ENCODE measurements at places on chromosomes 4 and X.

DNA sequence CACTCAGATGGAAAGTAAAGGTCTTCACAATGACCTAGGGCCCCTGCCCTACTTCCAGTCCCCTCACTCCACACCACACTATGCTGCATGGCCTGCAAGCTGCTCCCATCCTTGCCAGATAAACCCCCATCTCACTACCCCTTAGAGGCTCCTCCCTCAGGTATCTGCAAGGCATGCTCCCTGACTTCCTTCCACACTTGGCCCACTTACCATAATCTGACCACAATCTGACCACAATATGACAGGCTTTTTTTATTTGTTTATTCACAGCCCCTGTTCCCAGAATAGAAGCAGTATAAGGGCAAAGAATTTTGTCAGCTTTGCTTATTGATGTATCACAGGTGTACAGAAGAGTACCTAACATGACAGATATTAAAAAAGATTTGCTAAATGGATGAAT is 124.7 kb downstream of the CAMK2D start:
- peak; percentile 93 for DNase-seq

GRCh38 chrX:41522081-41522480 is 74.9 kb downstream of the NYX start:
- no peak for DNase-seq

GRCh38 chr4:183300070-183300469 is 20.0 kb downstream of the CLDN22 start:
- DNase-seq, result peak; percentile 78

- no peak for DNase-seq
These were observed 84.8 kb downstream of the PHEX start for GRCh38 chrX:22116605-22117546.

GRCh38 chr4:15003401-15003890 is 1.2 kb downstream of the CPEB2 start:
- DNase-seq, result peak; percentile 37

- peak; percentile 21 for DNase-seq
These were observed 1653.3 kb upstream of the PCDH7 start for GRCh38 chr4:29066861-29067260.

- peak; percentile 81 for DNase-seq
These were observed 137.4 kb downstream of the NSUN7 start for GRCh38 chr4:40886931-40887763.

DNA sequence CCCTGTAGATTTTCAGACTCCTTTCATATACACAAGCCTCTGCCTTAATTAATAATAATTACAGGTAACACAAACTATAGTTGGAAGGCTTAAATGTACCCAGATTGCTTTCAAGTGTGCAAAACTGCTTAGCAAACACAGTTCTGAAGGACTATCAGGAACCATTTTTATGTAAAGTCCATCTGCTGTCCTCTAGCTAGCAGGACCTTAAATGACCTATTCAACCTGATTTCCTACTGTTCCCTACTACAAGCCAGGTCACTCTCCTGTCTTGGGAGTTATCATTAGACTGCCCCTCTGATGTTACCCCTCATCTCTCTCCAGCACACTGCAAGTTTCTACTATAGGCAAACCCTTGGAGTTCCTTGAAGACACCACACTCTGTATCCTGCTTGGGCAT is 157.3 kb downstream of the GBA3 start:
- no peak for DNase-seq

- no peak for DNase-seq
These were observed 41.1 kb upstream of the AFF2 start for GRCh38 chrX:148459343-148459742.

DNA sequence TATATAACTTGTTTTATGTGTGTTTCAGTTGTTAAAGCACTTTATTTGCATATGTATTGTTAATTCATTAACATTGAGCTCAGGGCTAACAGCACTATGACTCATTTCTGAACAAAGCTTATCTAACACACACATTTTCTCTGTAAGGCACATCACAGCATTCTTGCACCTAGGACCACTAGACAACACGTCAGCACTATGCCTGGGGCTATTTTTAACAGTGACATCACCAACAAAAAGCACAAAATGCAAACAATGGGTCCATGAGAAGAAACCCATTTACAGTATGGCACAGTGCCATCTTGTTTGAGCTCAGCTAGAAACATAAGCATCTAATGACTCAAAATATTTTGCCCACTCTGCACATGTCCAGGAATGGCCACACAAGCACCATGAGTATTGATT is 124.4 kb downstream of the RELL1 start:
- peak; percentile 5 for DNase-seq

DNA sequence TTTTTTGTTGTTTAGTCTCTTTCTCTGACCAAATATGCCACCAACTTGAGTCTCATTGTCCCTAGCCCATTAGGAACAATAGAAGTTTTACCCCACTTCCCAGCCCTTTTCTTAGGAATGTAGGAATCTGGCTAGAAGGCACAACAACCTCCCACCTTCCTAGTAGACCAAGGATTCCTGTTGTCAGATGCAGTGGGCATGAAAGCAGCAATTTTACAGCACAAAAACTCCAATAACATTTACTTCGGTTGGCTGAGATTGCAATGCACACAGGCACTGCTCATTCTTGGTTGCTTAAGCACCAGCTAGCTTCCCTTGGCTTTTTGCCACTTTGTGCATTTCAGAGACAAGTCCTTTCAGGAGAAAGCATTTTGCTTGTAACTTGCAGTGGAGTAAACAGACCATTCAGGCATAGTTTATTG is 312.8 kb downstream of the TENM3 start:
- peak; percentile 92 for DNase-seq

GRCh38 chrX:11666952-11667685 is 1.4 kb upstream of the ARHGAP6 start:
- no peak for DNase-seq

GRCh38 chr4:11966782-11967181 is 538.1 kb upstream of the HS3ST1 start:
- DNase-seq, result no peak

DNA sequence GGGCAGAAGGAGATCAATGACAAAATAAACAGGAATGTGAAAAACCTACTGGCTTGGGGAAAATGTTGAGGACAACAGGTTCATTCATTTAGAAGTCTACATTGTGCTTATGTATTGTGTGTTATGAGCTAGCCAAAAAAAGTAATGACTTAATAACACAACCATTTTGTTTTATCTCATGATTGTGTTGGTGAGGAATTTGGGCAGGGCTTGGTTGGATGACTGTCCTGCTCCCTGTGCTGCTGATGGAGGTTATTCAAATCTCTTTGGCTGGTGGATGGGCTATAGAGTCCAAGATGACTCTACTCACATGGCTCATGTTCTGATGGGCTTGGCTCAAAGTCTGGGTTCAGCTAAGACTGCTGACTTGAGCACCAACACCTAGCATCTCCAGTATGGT is 116.3 kb downstream of the HS3ST1 start:
- peak; percentile 0 for DNase-seq

DNA sequence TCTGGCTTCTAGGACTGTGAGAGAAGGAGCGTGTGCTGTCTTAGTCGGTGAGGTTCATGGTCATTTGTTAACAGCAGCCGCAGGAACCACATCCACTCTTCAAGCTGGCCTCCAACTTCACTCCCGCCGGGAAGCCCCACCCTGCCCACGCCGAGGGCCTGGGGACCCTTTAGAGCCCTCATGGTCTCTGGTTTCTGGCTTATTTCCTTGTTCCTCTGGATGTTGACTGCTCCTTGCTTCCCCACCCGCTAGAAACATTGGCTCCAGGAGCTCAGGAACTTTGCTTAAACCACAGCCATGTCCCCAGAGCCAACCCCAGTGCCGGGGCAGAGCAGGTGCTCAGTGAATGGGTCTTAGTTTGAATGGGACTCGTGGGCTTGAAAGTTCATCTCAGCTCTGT is 40.8 kb downstream of the HTRA3 start:
- DNase-seq, result no peak

DNA sequence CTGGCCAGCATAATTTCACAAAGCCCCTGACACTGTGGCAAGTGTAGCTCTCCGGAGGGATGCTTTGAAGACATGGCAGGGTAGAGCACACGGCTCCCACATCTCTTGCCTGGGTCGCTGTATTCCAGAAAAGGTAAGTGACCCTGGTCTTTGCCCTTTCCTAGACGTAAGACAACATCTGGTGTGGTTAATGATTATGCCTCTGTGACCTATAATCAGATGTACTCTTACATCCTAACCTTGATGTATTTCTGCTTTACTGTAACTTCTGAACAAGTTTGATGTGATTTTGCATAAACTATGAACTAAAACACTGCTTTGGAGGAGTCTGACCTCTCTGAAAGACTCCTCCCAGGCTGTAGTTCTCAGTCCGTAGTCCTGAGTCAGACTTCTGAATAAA is 59.1 kb upstream of the ACSL1 start:
- DNase-seq, result no peak

- DNase-seq, result peak; percentile 9
These were observed 123.7 kb downstream of the STOX2 start for GRCh38 chr4:184028561-184029374.

DNA sequence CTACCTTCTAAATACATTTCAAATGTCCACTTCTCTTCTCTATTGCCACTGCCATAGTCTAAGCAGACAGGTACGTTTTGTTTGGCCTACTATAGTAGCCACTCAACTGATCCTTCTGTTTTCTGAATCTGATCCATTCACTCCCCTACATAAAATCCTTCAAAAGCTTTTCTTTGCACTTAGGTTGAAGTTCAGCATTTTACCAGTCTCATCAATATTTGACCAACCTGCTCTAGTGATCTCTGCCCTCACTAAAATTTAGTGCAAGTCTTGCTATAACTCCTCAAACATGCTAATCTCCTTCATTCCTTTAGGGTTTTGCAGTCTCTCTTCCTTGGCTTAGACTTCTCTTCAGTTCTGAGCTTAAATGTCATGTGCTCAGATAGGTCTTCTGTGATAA is 33.4 kb downstream of the EGF start:
- no peak for DNase-seq

DNA sequence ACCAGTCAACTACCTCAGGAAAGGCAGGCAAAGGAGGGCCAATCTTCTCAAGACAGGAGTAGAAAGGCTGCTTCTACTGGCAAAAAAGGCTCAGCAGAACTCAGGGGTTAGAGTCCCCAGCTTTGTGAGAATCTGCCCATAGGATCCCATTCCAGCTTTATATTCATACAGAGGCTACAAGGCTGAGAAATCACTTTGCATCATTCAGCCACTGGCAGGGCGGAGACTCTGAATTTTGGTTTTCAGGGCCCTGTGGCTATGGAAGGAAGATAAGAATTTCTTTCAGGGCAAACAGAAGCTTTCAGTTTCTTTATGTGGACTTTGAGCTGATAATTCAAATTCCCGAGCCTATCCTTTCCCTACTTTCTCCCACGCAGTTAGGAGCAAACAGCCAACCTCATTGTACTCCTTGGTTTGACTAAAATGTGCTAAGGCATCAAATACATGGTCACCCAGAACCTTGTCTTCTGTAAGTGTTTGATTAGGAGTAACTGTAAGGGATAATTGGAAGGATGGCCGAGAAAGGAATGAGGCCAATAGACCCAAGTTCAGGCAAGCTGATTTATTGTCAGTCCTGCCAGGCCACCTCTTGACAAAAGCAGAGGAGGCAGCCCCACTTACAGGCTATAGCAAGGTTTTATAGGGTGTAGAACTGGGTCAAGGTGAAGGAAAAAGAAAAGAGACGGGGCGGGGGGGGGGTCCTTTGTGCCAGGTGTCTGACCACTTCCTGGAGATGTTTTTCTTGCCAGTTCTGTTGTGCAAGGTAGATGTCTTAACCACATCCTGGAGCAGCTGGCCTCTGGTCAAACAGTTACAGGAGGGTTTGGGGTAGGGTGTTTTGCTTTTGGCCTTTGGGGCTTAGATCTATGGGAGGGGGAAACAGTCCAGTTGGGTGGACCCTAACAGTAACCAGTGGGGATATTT is 165.3 kb upstream of the PPP1R2C start:
- DNase-seq, result no peak

- no peak for DNase-seq
These were observed 150.8 kb downstream of the STIM2 start for GRCh38 chr4:27011401-27011800.

- peak; percentile 73 for DNase-seq
These were observed 35.4 kb upstream of the SPON2 start for GRCh38 chr4:1207603-1208265.

GRCh38 chr4:142812091-142812490 is 34.0 kb downstream of the INPP4B start:
- DNase-seq, result peak; percentile 71
